RPMI7951 (cell line): ENCODE measurements at places on chromosomes 1 and 21.

- no peak for DNase-seq
Observed at GRCh38 chr1:201222125-201222524, 31.5 kb downstream of the IGFN1 start.

DNA sequence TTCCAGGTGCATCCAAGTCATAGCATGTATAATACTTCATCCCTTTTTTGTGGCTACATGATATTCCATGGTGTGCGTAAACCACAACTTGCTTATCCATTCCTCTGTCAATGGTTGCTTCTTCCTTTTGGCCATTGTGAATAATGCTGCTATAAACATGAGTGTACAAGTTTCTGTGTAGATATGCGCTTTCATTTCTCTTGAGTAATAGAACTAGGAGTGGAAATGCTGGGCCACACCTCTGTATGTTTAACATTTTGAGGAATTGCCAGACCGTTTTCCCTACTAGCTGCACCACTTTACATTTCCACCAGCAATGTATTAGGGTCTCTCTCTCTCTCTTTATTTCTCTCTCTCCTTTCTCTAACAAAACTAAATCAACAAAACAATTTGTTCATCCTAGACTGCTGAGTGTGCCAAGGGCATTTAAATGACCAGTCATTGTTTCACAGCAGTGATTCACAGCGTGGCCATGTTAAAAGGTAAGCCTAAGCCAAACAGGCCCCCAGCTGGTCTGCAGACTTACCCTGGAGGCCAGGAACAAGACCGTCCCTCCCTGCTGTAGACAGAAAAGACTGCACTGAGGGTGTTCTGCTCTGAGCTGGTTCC, 53.2 kb upstream of the LYST start:
- DNase-seq: peak; percentile 95

GRCh38 chr1:57112148-57112547, 146.3 kb upstream of the C8B start:
- DNase-seq: no peak

- DNase-seq: peak; percentile 15
Observed at GRCh38 chr1:238329671-238330070, 438.9 kb upstream of the ZP4 start.

GRCh38 chr1:43577655-43578542, 47.2 kb downstream of the PTPRF start:
- no peak for DNase-seq

DNA sequence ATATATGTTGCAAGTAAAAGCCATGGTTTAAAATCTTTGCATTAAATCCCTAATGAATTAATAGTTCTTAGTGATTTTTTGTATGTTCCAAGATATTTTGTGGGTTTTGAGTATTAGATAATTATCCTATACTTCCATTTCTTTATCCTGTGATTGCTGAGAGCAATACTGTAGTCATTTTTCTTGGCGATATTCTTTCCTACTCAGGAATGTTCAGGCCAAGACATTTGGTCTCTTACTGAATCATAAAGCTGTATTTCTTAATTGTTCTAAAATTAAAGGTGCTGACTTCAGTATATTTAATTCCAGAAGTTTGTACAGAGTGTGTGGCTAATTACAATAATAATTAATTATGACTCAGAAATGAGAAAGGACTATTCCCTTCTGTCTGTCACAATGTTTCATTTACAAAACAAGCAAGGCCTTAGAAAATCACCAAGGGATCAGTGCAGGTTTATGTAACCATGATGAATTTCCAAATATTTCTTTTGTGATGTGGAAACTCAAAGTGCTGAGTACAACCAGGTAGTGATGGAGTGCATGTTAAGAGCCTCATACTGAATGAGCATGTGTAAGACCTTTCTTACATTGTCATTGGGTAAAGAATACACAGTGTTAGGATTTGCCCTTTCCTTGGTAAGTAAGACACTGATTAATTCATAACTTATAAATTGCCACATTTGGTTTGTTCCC, 161.2 kb downstream of the HMCN1 start:
- DNase-seq: no peak
